Psoas muscle (tissue), 8 donors: ENCODE measurements at places on chromosomes 5 and 9. TPM values are rescaled to one million over a fixed set of nuclear protein-coding genes. Genes with fewer than 3 reads are reported as not detected.

DNA sequence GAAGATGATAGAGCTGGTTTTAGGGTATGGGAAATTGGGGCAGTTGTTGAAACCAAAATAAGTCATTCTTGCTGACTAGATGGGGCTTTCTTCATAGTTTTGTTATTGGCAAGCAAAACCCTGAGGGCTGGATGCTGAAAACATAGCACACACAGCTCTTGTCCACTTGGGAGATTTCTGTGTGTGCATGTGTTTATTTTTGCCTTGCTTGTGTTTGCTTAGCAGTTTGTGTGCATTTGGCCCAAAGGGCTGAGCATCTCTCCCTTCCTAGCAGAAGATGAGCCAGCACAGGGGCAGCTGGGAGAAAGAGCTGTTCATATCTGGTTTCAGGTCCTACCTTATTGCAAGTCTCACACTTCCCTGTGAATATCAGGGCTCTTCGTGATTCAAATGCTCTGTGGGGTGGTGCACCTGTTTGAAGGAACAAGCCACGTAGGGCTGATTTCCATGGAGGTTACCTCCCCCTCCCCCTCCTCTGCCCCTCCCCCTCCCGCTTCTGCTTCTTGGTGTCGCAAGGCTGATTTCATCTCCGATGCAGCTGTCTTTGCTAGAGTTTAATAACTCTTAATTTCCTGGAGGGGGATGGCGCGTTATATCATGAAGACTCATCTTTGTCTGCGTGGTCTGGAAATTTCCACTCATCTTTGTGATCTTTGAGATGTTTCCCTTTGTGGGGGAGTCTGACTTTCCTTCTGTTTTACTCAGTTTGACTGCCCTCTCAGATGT, 296.5 kb downstream of the ARHGAP26 start:
- DNase-seq, result peak; percentile 49

- no peak for DNase-seq
Observed at GRCh38 chr5:59161221-59162105, 578.6 kb downstream of the RAB3C start.

GRCh38 chr9:88537761-88538091, 2.7 kb downstream of the NXNL2 start:
- DNase-seq, result peak; percentile 57

Gene CARTPT
- not detected for total RNA-seq

GRCh38 chr9:38003946-38004808, 64.8 kb downstream of the SHB start:
- DNase-seq, result no peak

Gene MCC
- 13.8 TPM for total RNA-seq

DNA sequence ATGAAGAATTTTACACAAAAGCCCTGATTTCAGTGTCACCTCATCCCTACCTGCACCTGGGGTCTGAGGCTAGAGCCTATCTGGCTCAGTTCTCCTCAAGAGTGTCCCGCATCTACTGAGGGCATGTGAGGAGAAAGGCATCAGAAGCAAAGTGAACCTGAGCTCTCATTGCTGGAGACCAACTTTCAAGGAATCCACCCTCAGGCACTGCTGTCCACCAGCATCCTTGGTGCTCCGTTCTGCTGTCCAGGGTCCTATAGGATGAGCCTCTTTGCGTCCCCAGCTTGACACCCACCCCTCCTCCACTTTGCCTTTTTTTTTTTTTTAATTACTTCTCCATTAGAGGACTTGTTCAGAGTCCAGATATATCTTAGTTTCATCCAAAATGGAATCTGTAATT, 49.5 kb downstream of the CAMSAP1 start:
- no peak for DNase-seq

GRCh38 chr9:100287186-100287585, 65.6 kb downstream of the TEX10 start:
- no peak for DNase-seq

Gene SPINK6
- not detected for total RNA-seq

Gene ERCC6L2
- total RNA-seq, result 21.3 TPM

Gene RFK
- total RNA-seq, result 15.4 TPM

Gene MEIKIN
- total RNA-seq, result not detected

GRCh38 chr9:133004091-133004998, 25.9 kb downstream of the GFI1B start:
- DNase-seq, result no peak

Gene CLTA
- total RNA-seq, result 54.6 TPM

Gene CYLC2
- not detected for total RNA-seq

- DNase-seq, result no peak
Observed at GRCh38 chr9:134360897-134361296, 34.6 kb downstream of the RXRA start.

DNA sequence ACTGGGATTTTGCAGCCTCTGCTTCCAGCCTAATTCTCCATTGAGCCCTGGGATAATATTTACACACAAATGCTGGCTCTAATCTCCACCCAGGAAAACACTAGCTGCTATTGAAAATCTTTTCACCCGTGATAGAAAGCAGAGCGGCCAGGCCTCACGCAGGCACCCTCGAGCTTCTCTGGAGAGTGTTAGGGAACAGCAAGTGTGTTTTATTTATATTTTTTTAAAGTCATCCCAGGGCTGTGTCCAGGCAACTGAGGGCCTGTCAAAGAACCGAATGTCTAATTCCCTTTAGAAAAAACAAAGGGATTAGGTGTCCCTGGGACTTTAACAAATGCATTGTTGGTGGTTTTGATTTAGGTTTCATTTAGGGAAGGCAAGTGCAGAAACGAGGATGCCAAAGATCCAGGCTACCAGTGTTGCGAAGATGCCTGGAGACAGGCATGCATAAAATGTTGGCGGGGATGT, 51.2 kb upstream of the SPRY4 start:
- no peak for DNase-seq

- DNase-seq, result no peak
Observed at GRCh38 chr9:2854617-2855016, 10.7 kb upstream of the PUM3 start.

Gene AFAP1L1
- total RNA-seq, result 29.7 TPM

- no peak for DNase-seq
Observed at GRCh38 chr5:142015781-142016533, 3.1 kb upstream of the GNPDA1 start.

GRCh38 chr5:98231089-98231488, 542.4 kb upstream of the RGMB start:
- DNase-seq, result no peak

DNA sequence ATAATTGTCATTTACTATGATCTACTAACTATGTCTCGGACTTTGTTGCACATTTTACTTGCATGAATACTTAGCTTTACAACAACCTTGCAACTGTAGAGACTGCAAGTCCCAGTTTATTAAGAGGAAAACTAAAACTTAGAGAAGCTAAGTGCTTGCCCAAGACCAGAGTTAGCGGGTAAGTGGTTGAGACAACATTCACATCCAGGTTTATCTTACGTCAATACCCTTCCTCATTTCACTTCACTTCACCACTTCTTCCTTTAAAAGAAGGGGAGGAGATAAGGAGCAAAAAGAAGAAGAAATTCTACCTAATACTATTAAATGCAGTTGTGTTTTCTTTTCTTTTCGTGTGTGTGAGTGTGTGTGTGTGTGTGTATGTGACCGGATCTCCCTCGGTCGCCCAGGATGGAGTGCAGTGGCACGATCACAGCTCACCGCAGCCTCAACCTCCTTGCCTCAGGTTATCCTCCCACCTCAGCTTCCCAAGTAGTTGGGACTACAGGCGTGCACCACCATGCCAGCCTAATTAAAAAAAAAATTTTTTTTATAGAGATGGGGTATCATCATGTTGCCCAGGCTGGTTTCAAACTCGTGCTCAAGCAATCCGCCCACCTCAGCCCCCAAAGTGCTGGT, 37.4 kb downstream of the MEGF9 start:
- no peak for DNase-seq

DNA sequence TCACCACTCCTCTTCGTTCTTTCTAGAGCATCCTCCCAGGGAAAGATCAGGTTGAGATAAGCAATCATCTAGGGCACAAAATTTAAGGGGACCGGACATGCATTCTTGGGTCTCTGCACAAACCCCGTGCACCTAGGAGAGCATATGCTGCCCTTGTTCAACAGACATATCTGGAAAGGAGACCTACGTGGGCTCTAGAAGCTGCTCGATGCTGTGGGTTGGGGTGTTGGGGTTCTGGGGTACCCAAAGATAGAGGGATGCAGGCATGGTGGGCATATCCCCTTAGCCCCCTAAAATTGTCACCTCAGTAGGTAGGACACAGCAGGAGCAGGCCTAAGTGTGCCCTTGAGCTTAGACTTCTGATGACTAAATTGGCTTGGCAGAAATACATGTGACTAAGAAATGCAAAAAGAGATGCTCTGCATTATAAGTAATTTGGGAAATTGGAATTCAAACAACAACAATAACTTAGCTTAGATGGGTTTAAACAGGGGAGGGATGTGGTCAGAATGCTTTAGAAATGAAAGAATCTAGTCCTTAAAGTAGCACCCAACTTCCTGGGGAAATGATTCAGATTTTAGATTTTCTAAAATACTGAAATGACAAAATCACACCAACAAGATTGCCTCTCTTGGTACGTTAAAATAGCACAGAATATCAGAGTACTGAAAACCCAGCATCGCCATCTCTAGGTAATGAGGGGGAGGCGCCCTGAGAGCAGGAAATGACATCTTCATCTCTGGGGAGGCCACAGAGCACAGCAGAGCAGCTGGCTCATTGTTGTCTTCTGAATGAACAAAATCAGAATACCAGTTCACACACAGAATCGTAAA, 172.3 kb downstream of the GNA14 start:
- no peak for DNase-seq

DNA sequence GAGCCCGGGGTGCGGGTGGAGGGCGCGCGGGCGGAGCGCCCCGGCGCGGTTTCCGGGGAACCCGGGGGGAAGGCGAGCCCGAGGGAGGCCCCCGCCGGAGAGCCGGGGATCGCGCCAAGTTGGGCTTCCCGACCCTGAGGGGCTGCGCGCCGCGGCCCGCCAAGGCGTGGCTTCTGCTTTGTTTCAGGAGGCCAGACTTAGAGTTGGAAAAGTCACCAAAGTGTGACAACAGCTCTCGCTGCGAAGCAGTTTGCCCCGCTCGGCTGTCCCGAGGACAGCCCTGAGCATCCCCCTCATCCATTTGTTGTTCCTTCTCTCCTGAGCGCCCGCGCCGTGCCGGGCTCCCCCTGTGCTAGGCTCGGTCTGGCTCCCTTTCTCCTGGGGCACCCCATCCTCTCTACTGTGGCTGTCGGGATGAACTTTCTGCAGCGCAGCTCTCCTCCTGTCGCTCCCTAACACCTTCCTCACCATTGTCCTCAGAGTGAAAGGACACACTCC, 410 bp downstream of the GLIPR2 start:
- no peak for DNase-seq

Gene LRRC19
- not detected for total RNA-seq
